Stimulated activated CD4-positive, alpha-beta T cell treated with anti-CD3 and anti-CD28 coated beads, Interleukin-1b, Interleukin-23, amount 100 ng/mL, for 24 hours (primary cell): ENCODE measurements at places on chromosomes 4 and X.

DNA sequence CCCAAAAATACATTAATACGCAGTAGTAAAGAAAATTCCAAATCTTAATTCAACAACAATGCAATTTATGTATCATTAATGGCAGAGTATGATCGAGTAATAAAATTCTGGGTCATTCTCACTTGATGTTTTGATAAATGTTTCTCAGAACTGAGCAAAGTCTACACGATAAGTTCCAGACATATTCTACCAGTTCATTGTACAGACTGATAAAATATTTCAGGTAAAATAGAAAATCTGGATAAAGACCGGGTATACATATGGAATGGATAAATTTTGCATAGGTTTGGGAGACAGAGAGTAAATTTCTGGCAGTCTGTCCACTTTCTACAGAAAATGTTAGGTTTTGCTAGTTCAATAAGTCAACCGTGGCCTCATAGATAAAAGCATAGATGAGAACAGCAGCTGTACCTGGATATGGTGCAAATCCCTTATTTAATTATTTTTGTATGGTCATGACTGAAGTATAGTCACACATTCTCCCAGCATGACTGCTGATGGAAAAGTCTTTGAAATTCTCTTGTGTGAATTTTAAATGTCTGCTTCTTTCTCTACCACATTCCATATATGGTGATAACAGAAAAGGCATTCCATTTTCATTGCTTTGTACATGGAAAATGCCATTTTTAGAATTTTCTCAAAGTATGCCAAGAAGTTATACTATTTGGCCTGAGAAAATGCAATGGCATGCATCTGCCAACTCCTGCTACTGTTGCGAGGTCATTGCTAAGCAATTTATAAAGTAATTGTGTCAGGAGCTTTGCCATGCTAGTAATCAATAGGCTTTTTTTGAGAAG is 301.9 kb upstream of the ARSJ start:
- DNase-seq = no peak

GRCh38 chr4:143618811-143619210 is 81.7 kb downstream of the FREM3 start:
- DNase-seq = no peak

DNA sequence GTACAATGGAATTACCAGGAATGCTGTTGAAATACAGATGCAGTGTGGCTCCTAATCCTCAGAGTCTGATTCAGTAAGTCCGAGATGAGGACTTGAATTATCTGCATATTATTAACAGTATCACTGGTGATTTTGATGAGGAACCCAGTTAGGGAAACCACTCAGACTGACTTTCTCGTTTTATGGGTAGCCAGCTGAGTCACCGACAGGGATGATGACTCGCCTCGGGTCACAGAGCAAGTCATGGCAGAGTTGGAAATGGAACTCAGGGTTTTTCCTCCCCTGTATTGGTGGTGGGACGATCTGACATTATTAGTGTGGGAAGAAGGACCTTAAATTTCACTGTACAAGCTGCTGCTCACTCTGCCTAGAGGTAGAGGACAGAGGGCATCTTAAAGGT is 51.3 kb downstream of the RTL9 start:
- DNase-seq = no peak

- DNase-seq = no peak
Measured at GRCh38 chrX:23704673-23705206, 37.4 kb downstream of the PRDX4 start.

GRCh38 chr4:14716691-14717090 is 285.6 kb upstream of the CPEB2 start:
- DNase-seq = no peak

GRCh38 chr4:72295966-72296557 is 264.3 kb downstream of the NPFFR2 start:
- DNase-seq = no peak

DNA sequence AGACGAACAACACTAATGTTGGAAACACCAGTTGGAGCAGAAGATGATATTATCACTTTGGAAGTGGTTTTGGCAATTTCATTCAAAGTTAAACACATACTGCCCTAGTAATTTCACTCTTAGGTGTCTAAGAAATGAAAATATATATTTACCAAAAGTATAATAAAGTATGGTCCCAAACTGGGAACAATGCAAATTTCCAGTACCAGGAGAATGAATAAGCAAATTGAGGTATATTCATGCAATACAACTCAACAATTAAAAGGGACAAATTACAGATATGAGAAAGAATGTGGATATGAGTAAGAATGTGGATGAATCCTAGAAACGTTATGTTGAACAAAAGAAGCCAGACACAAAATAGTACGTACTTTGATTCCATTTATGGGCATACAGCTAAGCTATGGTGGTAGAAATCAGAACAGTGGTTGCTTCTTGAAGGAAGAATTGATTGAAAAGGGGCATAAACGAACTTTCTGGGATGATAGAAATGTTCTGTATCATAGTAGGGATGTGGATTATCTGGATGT is 10.0 kb downstream of the ELMOD2 start:
- DNase-seq = no peak

DNA sequence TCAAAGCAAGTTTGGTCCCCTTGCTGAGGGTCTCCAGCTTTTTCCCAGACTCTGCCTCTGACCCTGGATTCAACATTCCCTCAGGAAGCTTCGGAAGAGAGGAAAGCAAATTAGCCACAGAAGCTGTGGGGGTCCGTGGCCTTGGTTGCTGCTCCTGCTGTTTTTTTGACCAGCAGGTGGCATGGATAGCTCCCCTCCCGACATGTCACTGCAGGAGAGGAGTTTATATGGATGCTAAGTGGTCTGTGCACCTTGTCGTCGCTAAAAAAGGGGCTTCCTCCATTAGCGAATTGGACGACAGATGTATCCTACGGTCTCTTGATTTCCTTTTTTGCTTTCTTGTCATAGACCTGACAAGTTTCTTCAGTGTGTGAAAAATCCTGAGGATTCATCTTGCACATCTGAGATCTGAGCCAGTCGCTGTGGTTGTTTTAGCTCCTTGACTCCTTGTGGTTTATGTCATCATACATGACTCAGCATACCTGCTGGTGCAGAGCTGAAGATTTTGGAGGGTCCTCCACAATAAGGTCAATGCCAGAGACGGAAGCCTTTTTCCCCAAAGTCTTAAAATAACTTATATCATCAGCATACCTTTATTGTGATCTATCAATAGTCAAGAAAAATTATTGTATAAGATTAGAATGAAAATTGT is 70.2 kb downstream of the CD38 start:
- no peak for DNase-seq

- no peak for DNase-seq
Measured at GRCh38 chrX:13474164-13474516, 95.3 kb upstream of the EGFL6 start.

- no peak for DNase-seq
Measured at GRCh38 chrX:110056419-110056818, 53.5 kb downstream of the TMEM164 start.

DNA sequence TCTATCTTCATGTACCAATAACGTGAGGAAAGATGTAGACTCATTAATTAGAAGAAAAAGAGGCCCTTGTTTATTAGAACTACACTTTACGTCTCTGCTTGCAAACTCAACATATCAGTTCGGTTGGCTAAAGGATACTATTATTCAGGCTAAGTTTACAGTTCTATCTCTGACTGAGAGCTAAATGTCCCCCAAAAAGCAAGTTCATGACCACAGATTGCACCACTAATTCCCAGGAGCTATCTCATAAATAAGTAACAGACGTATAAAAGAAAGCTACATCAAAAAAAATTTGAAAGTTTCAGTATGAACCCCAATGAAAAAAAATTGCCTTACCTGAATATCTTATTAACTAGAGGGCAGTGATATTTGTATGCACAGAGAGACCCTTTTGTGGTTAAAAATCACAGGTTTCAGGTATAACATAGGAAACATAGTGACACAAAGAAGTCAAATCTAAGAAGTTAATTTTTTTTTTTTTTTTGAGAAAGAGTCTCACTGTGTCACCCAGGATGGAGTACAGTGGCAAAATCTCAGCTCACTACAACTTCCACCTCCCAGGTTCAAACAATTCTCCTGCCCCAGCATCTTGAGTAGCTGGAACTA is 128.9 kb downstream of the MAB21L2 start:
- DNase-seq = no peak

- no peak for DNase-seq
Measured at GRCh38 chr4:183405303-183405702, 39.1 kb upstream of the CDKN2AIP start.

DNA sequence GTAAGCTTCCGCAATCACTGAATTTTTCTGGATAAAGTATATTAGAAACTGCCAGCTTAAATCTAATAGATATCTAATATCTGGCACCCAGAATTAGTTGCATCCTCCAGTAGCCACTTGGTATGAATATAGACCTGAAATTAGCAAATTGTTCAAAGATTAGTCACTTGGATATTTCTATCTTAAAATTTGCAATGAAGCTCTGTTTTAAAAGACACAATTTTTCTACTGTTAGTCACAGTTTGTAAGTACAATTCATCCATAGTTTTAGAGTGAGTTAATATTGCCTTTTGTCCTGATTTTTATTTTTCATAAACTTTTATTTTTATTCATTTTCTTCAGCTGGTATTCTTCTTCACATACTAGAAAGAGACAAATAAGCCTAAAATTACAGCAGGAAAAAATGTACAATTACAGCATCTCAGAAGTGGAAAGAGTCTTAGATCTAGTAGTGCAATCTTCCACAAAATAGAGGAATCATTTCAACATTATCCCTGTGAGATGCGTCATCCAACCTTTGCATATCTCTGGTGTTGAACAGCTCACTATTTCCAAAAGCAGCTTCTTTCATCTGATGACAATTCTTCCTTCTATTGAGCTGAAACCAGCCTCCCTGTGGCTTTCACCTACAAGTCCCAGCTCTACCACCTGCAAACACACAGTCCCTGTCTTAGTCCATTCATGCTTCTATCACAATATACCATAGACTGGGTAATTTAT is 190.0 kb upstream of the AR start:
- DNase-seq = no peak

DNA sequence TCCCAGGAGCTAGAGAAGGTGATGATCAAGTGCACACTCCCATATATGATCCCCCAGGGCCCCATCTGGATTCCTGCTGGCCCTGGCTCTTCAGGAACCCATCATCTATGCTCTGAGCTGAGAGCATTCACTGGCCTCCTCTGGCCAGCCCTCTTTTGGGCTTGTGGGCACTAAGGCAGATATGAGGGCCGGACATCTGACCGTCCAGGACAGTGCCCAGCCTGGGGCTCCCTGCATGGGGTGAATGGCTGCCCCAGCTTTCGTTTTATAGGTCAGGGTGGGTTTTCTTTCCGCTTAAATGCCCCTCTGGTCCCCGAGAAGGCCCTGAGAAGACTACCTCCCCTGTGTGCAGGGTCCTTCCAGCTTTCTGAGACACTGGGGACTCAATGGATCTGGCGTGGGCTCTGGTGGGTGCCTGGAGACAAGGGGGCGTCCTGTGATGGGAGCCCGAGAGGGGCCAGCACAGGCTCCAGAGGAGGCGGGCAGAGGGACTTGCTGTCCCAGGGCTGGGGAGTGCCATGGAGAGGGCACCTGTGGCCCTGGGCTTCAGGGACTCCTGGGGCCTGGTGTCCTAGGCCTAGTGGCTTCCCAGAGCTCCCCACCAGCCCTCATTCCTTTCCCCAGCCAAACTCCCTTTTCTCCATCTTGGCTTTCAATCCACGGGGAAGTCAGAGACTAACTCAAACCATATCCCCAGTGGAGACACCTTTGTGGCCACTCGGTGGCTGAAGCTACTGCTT is 39.5 kb upstream of the GRPEL1 start:
- DNase-seq = no peak

DNA sequence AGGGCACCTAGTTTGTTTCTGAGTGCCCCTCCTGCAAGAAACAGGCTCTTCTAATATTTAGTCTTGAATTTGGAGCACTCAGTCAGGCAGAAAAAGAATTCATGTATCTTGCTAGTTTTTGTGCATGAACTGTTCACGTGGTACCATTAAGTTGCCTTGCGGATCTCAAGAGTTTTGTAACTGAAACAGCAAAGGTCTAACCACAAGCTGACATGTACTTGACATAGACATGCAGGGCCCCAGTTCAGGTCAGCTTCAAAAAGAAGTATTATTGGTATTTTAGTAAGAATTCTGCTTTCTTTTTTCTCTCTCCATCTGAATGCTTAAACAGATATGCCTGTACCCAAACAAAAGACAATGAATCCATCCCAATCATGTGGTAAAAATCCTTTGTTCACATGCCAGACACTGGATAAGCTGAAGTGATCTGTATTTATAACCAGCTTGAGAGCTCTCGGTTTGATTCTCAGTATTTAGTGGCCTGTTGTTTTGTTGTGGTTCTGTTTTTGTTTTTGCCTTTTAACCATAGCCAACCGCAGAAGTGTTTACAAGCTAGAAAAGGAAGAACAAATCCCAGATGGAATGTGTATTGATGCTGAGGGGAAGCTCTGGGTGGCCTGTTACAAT is 13.0 kb downstream of the RGN start:
- no peak for DNase-seq

DNA sequence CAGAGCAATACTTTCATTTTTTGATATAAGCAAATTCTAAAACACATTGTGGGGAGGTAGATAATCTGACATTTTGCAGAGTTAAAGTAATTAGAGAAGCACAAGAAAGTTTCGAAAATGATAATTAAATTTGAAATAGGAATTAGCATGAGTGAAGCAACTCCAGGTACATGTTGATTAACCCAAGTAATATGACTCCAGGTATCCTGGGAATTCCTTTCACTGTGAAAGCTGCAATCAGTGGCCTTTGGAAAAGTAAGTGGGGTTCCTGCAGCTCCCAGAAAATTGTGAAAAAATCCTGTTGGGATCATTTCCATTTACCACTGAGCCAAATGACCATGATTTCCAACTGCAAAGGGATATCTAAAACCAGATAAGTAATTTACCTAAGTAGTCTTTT is 26.0 kb upstream of the CXCL2 start:
- DNase-seq = no peak

GRCh38 chrX:139542652-139543051 is 12.1 kb downstream of the F9 start:
- no peak for DNase-seq

DNA sequence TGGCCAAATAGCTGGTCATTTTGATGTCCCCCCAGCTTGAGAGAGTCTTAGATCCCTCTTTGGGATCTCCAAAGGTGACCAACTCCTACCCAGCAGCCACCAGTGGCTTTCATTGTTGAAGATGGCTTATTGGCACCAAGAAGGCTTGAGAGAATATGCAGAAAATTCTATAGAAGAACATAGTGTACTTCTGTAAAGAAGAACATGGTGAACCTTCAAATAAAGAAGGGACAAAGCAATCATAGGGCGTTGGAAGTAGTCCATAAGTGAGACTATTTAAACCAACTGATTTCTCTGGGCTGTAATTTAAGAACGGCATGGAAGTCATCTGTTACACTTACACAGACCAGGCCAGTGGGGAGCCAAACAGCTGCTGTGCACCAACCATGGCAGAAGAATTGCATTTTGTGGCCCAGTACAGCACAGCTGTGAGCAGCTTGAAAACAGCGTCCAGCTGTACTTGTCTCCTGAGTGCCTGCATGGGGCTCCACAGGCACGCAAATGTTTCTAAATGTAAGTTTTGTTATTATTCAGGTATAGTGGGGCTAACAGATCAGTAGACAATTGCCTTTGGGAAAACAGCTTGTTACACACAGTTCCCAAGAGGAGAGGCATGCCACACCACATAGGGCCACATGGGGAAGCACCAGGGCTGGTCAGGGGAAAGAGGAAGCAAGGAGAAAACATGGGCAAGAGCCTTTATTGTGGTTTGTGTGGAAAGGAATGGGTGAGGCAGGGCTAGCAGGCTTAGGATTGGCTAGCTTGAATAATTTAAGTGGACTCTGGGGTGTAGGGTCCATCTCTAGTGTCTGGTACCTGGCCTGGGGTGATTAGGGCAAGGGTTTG is 125.0 kb downstream of the ARHGAP6 start:
- no peak for DNase-seq
